Stimulated activated effector memory CD8-positive, alpha-beta T cell treated with anti-CD3 and anti-CD28 coated beads, Interleukin-12 subunit alpha, Interleukin-12 subunit beta, amount 100 ng/mL, for 72 hours (primary cell): ENCODE measurements at places on chromosomes 7 and 10.

GRCh38 chr10:6038071-6038631 is 24.0 kb downstream of the IL2RA start:
- DNase-seq = peak; percentile 1

DNA sequence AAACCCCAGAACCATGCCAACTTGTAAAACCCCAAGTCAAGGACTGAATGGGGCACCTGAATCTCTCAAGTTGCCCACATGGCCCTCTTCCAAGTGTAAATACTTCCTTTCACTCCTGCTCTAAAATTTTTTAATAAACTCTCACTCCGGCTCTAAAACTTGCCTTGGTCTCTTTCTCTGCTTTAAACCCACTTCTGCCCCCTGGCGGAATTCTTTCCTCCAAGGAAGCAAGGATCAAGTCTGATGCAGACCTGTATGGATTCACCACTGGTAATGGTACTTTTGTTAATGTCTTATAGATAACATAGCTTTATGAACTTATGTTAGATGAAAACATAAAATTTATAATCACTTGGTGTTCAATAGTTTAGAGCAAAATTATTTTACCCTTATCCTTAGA is 33.8 kb downstream of the SLC16A9 start:
- no peak for DNase-seq

GRCh38 chr10:14089556-14090292 is 241.0 kb downstream of the FRMD4A start:
- DNase-seq = no peak

DNA sequence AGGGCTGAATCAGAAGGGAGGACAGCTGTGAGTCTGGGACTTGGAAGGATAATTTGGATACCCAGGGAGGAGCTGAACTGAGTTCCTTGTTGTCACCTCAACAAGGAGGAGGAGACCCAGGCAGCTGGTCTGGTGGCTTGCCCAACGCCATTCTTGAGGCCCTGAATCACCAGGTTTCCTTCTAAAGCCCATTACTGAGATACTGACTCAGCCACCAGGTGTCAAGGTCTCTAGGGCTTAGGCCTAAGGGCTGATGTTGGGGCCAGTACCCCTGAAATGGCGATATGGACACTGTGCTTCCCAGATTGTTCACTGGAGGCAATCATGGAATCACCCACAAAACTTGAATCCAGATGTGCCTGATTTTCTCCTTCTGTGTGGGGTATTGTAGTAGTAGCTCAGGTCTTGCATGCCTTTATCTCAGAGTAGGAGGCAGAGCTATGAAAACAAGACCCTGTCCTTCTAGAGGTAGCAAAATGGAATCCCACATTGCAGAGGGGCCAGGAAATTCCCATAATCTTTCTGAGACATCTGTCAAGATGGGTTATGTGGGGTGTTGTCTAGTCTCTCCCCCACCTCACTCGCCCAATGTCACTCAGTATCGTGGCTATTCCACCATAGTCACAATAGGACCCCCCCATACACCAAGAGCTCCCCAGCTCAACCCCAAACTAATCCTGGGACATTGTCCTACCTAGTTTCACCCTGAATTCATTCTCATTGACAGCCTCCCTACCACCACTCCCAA is 1.8 kb upstream of the ATG9B start:
- no peak for DNase-seq

DNA sequence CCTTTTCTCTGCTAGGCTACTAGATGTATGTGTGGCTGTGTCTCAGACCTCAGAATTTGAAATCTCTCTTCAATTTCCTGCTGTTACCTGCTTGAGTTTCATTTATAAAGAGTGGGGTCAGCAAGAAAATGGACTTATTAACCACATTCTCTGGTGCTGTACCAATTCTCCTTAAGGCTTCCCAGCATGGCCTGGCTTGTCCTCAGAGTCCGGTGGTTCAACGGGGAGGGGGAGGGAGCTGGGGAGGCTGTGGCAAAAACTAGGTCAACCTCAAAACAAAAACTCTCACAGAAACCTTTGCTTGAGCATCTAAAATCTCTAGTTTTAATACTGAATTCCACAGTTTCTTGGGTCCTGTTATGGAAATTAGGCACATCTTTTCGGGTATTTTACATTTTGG is 389.1 kb upstream of the COBL start:
- DNase-seq = no peak

DNA sequence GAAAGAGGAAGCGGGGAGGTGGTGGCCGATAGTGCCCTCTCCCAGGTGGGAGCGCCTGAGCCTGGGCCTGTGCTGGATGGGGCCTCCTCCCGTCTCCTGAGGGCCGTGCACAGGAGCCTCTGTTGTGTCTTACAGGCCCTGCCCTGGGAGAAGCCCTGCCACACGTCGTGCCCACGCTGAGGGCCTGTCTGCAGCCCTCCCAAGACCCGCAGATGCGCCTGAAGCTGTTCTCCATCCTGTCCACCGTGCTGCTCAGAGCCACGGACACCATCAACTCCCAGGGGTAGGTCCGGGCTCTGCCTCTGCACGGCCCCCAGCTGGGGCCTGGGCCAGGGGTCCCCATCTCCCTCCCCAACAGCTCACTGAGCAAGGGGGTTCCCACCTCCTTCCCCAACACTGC is 43.3 kb upstream of the PRKAR1B start:
- DNase-seq = no peak

- DNase-seq = peak; percentile 68
Measured at GRCh38 chr7:25259487-25260243, 31.4 kb upstream of the NPVF start.

DNA sequence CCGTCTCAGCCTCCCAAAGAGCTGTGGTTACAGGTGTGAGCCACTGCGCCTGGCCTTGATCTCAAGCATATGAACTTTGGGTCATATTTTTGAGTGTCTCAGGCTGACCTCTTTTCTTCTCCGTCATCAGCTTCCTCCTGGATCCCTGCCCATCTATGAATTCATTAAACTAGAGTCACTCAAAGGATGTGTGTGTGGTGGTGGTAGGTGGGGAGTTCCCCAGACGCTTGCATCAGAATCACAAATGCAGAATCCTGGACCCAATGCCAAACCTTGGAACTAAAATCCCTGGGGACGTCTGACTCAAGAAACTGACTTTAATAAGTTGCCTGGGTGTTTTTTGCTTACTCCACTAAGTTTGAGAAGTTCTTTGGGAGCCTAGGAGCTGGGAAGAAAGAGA is 6.7 kb upstream of the CREB5 start:
- no peak for DNase-seq

DNA sequence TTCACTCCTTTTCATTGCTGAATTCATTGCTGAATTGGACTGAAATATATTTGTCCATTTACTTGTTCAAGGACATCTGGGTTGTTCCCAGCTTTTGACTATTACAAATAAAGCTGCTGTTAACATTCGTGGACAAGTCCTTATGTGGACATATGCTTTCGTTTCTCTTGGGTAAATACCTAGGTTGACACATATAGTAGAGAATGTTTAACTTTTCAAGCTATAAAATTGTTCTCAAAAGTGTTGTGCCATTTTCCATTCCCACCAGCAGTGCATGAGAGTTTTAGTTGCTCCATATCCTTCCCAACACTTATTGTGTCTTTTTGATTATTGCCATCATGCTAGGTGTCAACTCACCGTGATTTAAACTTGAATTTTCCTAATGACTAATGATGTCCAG is 17.5 kb upstream of the CPVL start:
- no peak for DNase-seq

- no peak for DNase-seq
Measured at GRCh38 chr7:127838816-127839415, 186.9 kb downstream of the SND1 start.

DNA sequence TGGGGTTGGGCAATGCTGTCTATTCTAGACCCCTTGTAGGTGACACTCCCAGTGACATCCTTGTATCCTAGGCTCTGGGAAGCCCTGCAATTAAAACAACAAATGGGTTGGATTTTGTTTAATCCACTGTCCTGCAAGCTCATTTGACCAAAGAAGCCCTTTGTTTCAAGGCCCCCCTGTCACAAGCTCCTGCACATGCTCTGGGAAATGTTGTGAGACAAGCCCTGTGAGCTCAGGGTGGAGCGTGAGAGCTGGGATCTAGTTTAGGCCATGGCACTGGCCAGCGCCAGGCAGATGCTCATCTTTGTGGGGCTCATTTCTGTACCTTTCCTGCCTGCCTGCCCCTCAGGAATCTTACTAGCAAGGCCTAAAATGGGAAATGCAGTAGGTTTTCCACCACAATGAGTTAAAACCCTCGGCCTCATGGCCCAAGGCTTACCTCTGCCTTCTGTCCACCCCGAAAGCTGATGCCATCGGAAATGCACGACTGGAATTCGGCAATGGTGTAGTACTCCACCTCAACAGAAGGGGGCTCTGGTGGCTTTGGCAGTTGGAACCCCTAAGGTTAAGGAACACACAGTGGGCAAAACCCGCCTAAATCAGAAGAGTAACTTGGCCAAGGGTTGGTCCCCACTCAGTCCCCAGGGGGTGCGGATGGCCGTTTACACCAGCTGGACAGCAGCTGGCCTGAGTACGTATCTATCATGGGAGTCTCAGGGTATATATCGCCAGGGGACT is 112.0 kb downstream of the NEURL1 start:
- DNase-seq = peak; percentile 31
